ENCODE measurements at places on chromosomes 7 and 10. TPM values are rescaled to one million over a fixed set of nuclear protein-coding genes. Genes with fewer than 3 reads are reported as not detected.
A peak's percentile ranks its signal among the peaks of the same experiment; 100 is the strongest.

- no peak for DNase-seq
These were observed 1463.4 kb upstream of the CELF2 start for GRCh38 chr10:9554321-9554720.

DNA sequence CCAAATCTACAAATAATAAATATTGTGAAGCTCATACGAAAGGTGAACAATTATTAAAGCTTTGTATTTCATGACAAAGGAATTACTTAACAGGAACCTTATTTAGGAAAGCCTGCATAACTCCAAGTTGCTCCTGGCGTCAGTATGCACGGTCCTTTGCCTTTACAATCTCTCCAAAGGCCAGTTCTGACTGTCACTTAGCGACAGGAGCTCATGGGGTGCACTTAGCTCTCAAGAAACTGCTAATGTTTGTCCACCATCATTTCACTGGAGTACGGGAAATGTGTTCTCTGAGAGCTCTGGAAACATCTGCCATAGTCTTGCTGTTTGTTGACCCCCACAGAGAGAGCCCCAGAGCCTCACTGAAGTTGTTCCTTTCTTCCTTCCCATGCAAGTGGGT is 781.5 kb upstream of the POM121L12 start:
- DNase-seq: no peak

LGI1 gene
- polyA plus RNA-seq: not detected

GRCh38 chr7:80932536-80932935 is 13.7 kb upstream of the SEMA3C start:
- DNase-seq: peak; percentile 32

NEUROG3 gene
- polyA plus RNA-seq: not detected

Data from fibroblast of lung (primary cell).